Urinary bladder (tissue), 4 donors: ENCODE measurements at places on chromosomes 2 and 18. TPM values are rescaled to one million over a fixed set of nuclear protein-coding genes. Genes with fewer than 3 reads are reported as not detected.
A peak's percentile ranks its signal among the peaks of the same experiment; 100 is the strongest.

DNA sequence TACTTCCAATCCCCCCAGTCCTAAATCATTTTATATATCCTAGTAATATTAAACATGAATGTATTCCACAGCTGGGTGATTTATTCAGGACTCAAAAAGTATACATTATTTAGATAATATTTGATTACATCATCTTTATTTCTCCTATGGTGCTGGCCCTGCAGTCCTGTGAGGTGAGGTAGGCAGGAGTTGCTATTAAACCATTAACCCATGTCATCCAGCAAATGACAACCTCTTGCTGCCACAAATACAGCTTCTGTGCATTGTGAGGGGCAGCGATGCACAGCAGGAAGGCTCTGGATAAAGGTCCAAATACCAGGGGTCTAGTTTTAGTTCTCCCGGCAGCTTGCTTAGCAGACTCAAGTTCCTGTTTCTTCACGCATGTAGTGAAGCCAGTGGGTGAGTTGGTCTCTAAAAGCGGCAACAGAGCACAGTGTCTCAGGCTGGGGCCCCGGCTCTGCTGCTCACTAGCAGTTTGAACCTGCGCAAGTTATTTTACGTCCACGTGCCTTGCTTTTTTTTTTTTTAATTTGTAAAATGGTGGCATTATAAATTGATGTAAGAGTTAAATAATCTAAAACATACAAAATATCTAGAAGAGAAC lies 36.1 kb downstream of the INSIG2 start:
- no peak for DNase-seq

- no peak for DNase-seq
Observed at GRCh38 chr2:233336541-233336940, 17.8 kb upstream of the DGKD start.

- DNase-seq, result no peak
Observed at GRCh38 chr2:139020287-139020686, 240.1 kb upstream of the NXPH2 start.

DNA sequence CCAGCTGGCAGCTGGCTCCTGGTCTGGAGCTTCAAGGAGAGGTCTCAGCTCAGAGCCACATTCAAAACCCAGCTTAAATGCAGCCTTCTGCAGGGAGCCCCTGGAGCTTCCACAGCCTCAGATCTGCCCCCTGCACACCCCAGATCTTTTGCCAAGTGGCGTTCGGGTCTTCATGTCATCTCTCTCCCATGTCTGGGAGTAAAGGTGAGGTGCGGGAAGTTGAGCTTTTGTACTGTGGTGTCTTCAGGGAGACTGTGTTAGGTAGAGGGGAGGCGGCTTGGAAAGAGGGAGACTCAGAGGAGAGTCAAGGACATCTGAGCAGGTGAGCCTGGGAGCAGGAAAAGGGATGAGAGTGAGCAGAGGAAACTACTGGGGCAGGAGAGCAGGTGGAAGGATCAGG lies 25.4 kb downstream of the MPHOSPH10 start:
- no peak for DNase-seq

DNA sequence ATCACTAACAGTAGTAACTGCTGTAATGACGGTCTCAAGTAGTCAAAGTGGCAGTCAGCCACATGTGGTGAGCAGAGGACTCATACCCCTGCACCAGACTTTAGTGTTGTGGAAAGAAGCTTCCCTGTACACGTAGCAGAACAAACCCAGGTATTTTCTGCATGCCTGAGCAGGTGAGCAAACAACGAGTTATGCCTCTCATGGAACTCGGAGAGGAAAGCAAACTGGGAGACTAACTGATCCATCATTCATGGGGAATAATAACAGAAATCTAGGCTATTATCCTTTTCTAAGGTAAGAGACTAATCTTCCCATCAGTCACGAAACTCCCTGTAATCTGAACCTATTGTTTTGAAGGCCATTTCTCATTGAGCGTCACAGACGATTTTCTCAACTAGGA lies 1495.2 kb upstream of the NXPH2 start:
- DNase-seq, result no peak

- DNase-seq, result no peak
Observed at GRCh38 chr2:46837704-46838103, 77.9 kb downstream of the MCFD2 start.

DNA sequence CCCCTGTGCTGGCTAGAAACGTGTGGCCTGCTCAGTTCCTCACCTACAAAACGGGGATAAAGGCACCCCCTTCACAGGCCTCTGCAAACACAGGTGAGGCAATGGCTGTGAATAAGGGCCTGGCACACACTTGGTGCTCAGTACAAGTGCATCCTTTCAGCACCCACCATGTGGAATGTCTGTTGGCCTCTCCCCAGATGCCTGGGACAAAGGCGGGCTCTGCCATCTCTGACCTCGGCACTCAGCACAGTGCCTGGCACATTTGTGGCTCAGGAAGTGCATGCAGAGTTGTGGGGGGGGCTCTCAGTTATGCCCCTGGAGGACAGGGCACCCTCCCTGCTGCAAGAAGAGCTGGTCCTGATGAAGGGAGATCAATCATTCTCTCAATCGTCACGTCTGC lies 224.6 kb upstream of the RAB6C start:
- DNase-seq, result no peak

- no peak for DNase-seq
Observed at GRCh38 chr2:74806920-74807319, 27.0 kb upstream of the HK2 start.

- no peak for DNase-seq
Observed at GRCh38 chr18:10121786-10122515, 208.1 kb downstream of the VAPA start.

- DNase-seq, result peak; percentile 31
Observed at GRCh38 chr2:223585666-223586065, 16.5 kb downstream of the SCG2 start.

DNA sequence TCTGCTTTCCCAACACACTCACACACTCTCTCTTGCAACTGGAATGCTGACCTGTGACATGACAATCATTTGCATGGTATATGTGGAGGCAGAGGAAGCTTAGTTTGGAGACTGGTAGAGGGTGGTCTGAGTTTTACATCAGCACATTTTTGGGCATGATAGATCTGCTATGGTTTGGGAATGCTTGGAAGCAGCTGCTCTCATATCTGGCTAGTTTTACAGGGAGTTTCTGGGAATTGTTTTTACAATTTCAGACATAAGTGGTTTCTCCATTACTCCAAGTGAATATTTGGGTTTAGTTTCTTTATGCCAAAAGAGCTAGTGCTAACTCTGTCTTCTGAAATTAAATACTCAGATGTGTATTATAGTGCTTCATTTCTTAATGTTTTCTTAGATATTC lies 977.6 kb downstream of the SUCLG1 start:
- DNase-seq, result no peak

- no peak for DNase-seq
Observed at GRCh38 chr2:169490834-169491233, 11.5 kb downstream of the BBS5 start.

DNA sequence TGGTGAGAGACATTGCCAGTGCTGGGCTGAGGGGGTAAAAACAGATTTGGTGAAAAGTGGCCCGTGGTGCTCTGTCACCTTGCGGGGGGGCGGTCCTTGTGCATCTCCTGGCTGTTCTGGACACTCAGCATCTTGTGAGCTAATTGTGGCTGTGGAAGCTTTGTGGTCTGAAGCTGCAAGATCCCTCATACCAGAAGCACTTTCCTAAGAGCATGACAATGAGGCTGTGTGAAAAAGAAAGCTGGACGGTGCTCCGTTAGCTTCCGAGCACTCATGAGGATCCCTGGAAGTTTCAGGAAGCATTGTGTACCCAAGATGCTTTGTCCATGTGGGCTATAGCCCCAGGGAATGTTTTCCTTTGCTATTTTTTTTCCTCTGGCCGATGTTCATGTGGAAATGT lies 74.5 kb downstream of the CABLES1 start:
- DNase-seq, result no peak

SP100 gene
- total RNA-seq, result 82.3 TPM

PTPRN gene
- total RNA-seq, result 1.0 TPM

HOXD8 gene
- 12.3 TPM for total RNA-seq

WNT10A gene
- total RNA-seq, result 1.9 TPM
